NCI-H1092 (cell line): ENCODE measurements at places on chromosomes 7 and 10.

DNA sequence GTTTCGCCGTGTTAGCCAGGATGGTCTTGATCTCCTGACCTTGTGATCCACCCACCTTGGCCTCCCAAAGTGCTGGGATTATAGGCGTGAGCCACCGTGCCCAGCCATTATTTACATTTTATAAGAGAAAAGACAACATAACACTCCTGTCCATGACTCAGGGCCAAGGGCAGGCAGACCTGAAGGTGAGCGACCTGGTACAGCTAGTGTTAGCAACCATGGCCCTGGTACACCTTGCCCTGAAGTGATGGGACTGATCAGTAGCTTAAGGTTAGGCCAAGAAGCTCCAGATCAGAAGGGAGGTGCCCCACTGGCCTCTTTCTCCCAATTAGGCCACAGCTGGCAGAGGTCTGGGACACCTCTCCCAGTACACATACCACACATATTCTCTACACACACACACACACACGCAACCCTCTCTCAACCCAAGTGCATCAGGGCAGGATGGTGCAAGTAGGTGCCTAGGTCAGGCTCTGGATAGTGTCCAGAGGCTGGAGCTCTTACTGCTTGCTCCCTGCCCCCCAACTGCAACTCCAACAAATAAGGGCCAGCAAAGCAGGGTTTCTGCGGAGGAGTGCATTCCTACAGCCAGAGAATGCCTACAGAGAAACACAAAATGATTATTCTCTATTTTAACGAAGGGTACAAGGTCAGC, 43.8 kb downstream of the DPCD start:
- DNase-seq = no peak

DNA sequence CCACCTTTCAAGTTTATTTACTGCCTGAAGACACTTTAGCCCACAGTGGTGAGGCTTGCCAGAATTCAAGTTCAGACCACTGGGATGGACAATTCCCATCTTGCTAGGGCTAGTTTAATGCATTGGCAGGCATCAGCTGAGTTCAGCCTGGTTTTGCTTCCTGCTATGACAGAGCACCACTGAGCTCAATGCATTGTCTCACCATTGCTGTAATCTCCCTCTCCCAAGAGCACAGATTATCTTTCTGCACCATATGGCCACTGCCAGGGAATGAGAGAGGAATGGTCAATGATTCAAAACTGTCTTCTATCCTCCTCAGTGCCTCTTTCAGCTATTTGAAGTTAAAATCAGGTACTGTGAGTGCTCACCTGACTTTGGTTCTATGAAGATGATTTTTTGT, 160.8 kb downstream of the XPNPEP1 start:
- DNase-seq = no peak

- no peak for DNase-seq
Measured at GRCh38 chr10:101670635-101671034, 24.3 kb downstream of the FBXW4 start.

DNA sequence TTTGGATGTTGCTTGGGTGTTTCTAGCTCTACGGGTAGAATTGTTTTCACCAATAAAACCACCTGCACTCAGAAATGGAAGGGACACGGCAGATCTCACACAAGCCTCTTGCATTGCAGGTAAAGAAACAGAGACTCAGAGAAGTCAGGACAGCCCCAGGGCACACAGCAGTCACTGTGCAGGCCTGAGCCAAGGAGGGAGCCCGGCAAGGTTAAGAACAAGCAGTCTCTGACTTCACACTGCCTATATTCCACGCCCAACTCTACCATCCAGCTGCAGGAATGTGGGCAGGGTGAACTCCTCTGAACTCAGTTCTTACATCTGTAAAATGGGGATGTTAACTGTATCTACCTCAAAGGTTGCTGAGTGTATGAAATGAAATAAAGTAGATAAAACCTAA, 15.4 kb downstream of the CHST15 start:
- DNase-seq = no peak

GRCh38 chr7:75055830-75056772, 17.5 kb downstream of the RCC1L start:
- DNase-seq = no peak

GRCh38 chr10:73413108-73413527, 740 bp downstream of the ANXA7 start:
- peak; percentile 17 for DNase-seq

DNA sequence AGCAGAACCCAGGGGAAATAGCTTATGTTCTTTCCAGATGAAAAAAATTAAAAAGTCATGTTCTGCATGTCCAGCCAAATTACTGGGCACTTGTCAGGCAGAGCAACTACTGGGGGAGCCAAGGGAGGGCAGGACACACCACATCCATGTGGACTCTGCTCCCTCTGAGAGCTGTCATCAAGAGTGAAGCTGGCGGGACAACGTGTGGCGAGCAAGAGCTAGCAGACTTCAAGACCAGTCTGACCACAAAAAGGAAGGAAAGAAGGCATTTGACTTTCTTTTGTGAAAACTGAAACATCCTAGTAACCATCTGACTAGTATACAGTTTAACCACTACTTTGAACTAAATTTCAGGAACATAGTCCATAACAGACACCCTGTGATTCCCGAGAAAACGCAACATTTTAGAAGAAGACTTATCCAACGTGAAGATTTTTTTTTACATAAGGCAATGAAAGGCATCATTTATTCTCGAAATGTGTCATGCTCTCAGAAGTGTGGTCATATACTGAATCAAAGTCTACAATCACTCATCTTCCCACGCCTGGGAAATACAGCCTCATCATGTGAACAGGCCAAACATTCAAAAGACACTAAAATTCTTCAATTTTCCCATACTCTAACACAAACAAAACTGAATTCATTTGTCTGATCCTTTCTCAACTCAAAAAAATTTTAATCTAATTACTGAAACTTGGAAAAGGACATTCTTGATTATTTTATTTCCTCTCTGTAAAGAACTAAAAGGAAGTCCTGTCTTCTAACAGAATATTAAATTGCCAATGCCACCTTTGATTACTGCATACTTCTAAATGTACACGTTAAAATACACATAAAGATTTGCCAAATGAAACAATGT, 15.5 kb downstream of the CYTH3 start:
- DNase-seq = no peak

DNA sequence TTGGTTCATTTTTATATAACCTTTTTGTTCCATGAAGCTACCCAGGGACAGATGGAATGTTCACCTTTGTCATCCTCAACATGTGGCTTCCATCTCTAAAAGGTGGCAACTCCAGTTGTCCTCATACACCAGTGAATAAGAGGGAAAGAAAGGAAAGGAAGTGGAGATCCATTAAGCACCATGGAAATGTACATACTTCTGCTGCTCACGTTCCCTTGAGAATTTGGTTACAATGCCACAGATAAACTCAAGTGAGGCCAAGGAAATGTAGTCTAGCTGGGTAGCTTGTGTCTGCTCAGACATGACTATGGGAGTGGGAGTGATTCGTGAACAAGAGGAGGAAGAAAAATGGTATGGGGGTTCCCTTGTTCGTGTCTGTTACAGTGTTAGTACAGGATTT, 237.1 kb upstream of the FAM3C start:
- no peak for DNase-seq

DNA sequence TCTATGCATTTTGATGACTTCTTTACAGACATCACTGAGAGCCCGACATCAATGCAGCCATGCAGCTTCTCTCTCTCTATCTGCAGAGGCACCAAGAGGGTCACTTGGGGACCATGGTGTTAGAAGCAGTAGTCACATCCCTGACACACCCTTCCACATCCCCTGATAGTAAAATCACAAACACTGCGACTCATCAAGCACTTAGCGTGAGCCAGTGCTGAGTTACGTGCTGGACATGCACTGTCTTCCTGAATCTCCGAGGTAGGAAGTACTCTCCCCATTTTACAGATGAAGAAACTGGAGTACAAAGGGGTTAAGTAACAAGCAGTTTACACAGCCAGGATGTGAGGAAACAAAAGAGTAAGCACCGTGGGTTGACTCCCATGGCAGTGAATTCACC, 109.2 kb downstream of the OSBPL3 start:
- DNase-seq = no peak

DNA sequence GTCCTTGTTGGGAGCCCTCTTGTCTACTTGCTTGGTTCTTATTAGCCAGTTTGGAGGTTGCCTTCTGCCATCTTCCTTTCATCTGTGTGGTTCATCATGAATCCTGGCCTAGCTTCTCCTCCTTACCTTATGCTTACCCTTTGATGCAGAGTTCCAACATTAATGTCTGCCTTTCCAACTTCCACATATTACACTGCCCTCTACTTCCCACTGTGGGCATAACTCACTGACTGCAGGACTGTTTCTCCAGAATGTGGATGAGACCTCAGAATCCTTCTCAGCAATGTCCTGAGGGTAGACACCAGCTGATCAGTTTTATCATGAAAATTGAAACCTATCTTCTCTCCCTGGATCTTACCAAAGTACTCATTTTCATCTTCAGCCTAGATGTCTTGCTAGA, 491.0 kb downstream of the LRMDA start:
- no peak for DNase-seq

DNA sequence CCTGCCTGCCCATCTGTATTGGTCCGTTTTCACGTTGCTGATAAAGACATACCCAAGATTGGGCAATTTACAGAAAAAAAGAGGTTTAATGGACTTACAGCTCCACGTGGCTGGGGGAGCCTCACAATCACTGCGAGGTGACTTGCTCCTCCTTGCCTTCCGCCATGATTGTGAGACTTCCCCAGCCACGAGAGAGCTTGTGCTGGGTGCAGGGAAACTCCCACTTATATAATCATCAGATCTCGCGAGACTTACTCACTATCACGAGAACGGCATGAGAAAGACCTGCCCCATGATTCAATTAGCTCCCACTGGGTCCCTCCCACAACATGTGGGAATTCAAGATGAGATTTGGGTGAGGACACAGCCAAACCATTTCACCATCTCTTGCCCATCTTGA, 111.8 kb downstream of the MYL10 start:
- DNase-seq = no peak

GRCh38 chr7:23604296-23604640, 7.1 kb downstream of the CCDC126 start:
- no peak for DNase-seq

GRCh38 chr10:109418795-109419194, 504.5 kb downstream of the XPNPEP1 start:
- no peak for DNase-seq

DNA sequence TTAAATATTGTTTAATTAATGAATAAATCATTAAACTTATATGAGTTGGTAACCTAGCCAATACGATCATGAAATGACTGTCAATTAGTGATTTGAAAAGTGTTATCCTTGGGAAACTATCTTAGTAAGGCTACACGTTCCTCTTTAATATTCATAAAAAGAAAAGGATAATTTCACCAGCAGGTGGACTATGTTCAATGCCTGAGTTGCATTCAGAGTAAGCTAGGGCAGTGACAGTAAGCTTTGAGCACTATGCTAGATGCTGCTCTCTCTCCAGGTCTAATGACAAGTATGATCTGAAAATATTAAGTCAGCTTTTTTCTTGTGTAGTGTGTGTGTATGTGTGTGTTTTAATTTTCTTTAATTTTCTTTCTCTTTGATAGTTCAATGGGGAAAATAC, 486.3 kb upstream of the PCDH15 start:
- DNase-seq = no peak

DNA sequence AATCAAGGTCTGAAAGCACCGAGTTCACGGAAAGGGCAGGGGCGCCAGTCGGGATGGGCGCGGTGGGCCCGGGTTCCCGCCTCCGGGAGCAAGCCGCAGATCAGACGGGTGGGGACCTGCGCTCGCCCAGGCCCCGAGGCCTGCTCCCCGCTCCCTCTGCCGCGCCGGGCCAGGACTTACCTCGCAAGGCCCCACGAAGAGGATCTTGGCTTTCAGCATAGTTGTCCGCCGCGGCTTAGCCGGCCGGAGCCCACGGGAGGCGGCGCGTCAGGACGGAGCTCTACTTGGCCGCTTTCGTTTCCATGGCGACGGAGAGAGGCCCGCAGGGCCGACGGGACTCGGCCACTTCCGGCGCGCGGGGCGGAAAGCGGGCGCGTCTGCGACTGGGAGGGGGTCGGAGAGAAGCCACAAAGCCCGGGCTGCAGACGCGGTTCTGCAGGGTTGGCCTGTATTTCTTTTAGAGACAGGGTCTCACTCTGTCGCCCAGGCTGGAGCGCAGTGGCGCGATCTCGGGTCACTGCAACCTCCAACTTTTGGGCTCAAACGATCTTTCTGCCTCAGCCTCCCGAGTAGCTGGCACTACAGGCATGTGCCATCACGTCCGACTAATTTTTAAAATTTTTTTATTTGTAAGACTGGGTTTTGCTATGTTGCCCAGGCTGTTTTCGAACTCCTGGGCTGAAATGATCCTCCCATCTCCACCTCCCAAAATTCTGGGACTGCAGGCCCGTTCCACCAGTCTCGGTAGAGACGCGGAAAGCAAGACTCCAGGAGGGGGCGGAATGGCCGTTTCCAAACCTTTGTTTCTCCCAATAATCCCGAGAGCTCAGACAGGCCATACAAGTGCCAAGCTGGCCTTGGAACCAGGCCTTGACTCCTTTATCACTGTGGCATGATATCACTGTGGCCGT, at the start of gene IFT22:
Gene IFT22, minus strand, starts transcription at position 322 of the 911 bp plus-strand sequence. Its CDS starts 103 bp downstream, at position 219.
- peak; percentile 96 for DNase-seq

DNA sequence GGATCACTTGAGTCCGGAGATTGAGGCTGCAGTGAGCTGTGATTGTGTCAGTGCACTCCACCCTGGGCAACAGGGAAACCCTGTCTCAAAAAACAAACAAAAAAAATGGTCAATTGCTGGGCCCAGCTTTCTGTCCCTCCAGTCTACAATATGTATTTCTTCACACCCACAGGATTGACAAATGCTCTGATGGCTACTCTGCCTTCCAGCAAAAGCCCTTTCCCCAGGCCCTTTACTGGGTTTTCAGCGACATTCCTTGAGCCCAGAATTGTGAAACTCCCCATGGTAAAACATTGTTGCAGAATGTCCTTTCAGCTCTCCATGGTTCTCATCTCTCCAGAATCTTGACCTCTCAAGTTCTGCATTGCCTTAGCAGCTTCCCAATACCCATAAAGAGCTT, 23.7 kb upstream of the TNKS2 start:
- no peak for DNase-seq

DNA sequence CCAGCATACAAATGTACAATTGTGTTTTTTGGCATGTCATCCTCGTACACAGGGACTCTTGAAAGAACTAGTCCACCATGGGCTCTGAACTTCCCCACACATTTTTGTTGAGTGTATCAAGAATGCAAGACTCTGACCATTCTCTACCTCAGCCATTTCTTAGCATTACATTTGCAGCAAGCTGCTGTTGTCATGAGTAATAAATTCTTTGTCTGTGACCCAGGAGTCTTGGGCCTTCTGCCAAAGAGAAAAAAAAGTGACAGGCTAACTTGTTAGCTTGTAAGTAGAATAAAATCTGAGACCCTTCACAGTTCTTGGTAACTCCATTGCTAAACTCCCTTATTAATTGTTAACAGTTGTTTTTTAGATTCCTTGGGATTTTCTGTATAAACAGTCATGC, 542.3 kb upstream of the MBL2 start:
- DNase-seq = no peak

GRCh38 chr10:58044072-58044471, 223.6 kb downstream of the IPMK start:
- no peak for DNase-seq
